ENCODE measurements at places on chromosomes 2 and 18.

GRCh38 chr18:59492756-59493421 is 133.8 kb upstream of the LMAN1 start:
- H3K4me1 ChIP-seq: no peaks in the 10 kb centered on the region
- no peak overlapping the region for H3K4me3 ChIP-seq
- DNase-seq: no peak
- no peaks in the 10 kb centered on the region for H3K36me3 ChIP-seq
- H3K27ac ChIP-seq: no peak overlapping the region

DNA sequence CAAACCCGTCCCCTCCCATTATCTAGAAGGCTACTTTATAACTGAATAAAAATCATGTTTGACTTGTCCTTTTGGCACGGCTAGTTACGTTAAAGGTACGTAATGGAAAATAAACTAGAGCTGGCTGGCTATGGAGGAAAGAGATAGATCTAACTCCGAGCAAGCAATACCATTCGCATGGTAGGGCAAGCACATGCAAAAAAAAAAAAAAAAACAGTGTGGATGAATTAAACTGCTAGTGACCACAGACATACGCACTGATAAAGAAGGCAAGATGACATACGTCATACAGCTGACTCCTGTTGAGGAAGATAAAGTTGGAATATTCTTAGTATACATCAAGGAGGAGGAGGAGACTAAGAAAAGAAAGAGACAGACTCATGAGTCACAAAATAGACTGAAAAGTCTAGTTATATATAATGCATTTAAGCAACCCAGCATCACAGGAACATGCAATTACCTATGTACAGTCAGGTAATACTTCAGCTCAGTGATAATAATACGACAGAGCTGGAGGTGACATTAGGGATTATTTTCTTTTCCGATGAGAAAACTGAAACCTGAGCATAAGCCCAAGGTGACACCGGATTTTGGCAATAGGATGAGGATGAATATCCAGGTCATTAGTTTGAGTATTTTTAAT is 37.9 kb upstream of the NARS1 start:
- no peak overlapping the region for H3K27ac ChIP-seq
- H3K4me3 ChIP-seq: no peak overlapping the region
- peaks cover 1% of the 10 kb centered on the region for H3K4me1 ChIP-seq
- DNase-seq: no peak
- H3K27me3 ChIP-seq: no peaks in the 10 kb centered on the region
- H3K36me3 ChIP-seq: no peaks in the 10 kb centered on the region

DNA sequence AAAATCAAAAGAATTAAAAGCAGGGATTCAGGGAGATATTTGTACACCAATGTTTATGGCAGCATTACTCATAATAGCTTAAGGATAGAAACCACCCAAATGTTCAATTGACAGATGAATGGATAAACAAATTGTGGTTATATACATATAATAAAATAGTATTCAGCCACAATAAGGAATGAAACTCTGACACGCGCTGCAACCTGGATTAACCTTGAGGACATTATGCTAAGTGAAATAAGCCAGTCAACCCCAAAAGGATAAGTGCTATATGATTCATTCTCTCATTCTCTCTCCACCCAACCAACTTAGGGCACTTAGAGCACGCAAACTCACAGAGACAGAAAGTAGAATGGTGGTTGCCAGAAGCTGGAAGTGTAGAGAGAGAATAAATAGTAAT is 216.8 kb upstream of the SLC14A2 start:
- H3K27me3 ChIP-seq: no peaks in the 10 kb centered on the region
- no peak overlapping the region for H3K27ac ChIP-seq
- no peaks in the 10 kb centered on the region for H3K4me1 ChIP-seq
- no peaks in the 10 kb centered on the region for H3K36me3 ChIP-seq
- no peak overlapping the region for H3K4me3 ChIP-seq

DNA sequence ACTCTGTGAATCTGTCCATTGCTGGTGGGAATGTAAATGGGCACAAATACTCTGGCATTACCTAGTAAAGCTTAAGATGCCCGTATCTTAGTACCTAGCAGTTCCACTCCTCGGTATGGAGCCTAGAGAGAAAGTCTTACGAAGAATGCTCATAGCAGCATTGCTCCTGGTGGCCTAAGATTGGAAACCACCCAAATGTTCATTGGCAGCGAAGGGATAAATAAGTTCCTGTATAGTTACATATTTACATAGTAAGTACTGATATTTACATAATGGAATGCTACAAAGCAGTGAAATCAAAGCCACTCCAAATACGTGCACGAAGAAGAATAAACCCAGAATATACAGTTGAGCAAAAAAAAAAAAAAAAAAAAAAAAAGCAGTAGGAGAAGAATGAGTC is 46.7 kb upstream of the PDIA6 start:
- peaks cover 21% of the 10 kb centered on the region for H3K27me3 ChIP-seq
- H3K4me3 ChIP-seq: no peak overlapping the region
- H3K4me1 ChIP-seq: peaks cover 8% of the 10 kb centered on the region
- H3K36me3 ChIP-seq: no peaks in the 10 kb centered on the region

GRCh38 chr2:67234440-67234839 is 162.7 kb upstream of the ETAA1 start:
- H3K27ac ChIP-seq: no peak overlapping the region
- no peak overlapping the region for H3K4me3 ChIP-seq
- no peak for DNase-seq
- H3K36me3 ChIP-seq: no peaks in the 10 kb centered on the region
- no peaks in the 10 kb centered on the region for H3K27me3 ChIP-seq

GRCh38 chr2:181774685-181775084 is 94.4 kb upstream of the NEUROD1 start:
- no peak overlapping the region for H3K27ac ChIP-seq
- H3K4me1 ChIP-seq: no peaks in the 10 kb centered on the region
- H3K4me3 ChIP-seq: no peak overlapping the region
- no peaks in the 10 kb centered on the region for H3K27me3 ChIP-seq
- H3K36me3 ChIP-seq: no peaks in the 10 kb centered on the region

DNA sequence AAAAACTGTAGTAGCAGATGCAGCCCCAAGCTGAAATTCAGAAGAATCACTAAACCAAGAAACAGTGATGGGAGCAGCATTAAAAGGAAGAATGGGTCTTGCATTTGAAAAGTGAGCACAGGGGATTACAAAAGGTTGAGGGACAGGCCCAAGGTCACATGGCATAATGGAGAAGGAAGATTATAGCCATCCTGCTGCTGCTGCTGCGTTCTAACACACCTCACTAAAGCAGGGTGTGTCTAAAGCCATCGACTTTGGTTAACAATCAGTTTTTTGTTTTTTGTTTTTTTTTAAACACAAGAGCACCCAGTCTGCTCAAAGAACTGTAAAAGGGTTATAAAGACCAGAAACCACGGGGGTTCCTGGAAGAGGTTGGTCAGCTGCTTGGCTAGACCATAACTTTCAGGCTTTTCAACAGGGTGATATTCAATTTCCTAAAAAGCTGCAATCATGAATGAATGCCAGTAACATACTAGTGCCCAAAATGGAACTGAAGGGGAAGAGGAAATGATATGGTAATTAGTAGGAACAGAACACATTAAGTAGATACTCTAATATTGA is 102.6 kb downstream of the MYO5B start:
- H3K4me1 ChIP-seq: no peaks in the 10 kb centered on the region
- peaks cover 2% of the 10 kb centered on the region for H3K27me3 ChIP-seq
- no peak overlapping the region for H3K4me3 ChIP-seq
- H3K36me3 ChIP-seq: no peaks in the 10 kb centered on the region
- no peak overlapping the region for H3K27ac ChIP-seq
- no peak for DNase-seq

DNA sequence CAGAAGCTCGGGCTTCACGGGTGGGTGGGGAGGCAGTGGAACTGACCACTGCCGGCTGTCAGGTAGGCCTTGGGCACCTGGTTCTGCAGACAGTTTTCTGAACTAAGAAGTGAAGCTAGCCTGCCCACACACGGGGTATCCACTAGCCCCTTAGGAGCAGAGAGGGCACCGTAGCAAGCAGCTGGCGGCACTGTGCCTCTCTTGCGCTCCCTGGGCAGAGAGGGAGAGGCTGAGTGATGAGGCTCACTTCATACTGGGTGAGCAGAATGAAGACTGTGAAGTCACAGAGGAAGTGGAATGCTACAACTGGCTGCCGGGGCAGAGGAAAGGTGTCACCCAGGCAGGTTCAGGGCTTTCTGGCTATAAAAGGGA is 753 bp downstream of the ITPRIPL1 start:
- peak overlapping the region; percentile 80 for H3K4me3 ChIP-seq
- peak; percentile 53 for DNase-seq
- peaks cover 3% of the 10 kb centered on the region for H3K27me3 ChIP-seq
- peaks cover 48% of the 10 kb centered on the region for H3K4me1 ChIP-seq

DNA sequence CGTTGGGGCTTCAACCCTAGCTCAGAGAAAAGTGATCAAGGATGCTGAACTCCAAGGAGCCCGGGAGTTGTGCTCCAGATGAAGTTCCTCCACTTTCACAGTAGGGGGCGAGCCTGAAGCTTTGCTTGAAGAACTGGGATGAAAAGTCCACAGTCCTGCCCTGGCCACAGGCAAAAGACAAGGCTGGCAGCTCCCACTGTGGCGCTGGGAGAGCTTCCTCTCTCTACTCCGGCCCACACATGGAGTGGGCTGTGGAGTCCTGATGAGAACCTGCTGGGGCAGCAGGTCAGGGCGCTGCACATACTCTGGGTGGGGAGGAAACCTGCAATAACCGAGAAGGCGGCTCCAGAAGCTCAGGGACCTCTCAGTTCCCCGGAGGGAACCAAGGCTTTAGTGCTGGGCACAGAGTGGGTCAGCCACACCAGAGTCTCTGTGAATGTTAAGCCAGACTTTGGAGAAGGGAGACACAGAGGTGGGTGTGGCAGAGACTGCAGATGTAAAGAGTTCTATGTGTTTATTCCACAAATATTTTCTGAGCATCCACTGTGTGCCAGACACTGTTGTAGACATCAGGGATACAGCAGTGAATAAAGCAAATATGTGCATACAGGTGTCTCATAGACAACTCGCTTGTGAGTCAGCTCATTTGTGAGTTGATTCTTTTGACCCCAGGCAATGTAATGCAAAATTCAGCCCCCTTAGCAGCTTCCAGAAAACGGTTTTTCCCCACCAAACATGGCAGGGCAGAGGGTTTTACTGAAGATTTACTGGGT is 48.0 kb upstream of the MRPL33 start:
- no peak overlapping the region for H3K4me3 ChIP-seq
- H3K27ac ChIP-seq: no peak overlapping the region
- H3K27me3 ChIP-seq: no peaks in the 10 kb centered on the region
- DNase-seq: no peak
- no peaks in the 10 kb centered on the region for H3K36me3 ChIP-seq

DNA sequence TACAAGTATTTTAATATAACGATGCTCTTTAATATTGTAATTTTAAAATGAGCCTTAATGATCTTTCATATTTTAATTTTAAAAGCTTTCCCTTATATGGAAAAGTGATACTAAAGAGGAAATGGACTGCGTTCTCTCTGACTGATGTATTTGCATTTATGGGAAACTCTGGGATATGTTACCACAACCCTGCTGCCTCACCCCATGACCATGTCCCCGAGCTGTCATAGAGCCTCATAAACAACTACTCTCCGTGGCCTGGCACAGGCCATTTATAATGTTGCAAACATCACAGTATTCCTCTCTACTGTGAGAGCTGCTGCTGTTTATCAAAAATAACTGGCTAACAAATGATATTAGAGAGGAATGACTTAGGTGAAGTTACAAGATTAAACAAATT is 75.8 kb upstream of the SEC11C start:
- no peaks in the 10 kb centered on the region for H3K27me3 ChIP-seq
- H3K4me3 ChIP-seq: no peak overlapping the region
- no peaks in the 10 kb centered on the region for H3K4me1 ChIP-seq
- no peaks in the 10 kb centered on the region for H3K36me3 ChIP-seq
- H3K27ac ChIP-seq: no peak overlapping the region

DNA sequence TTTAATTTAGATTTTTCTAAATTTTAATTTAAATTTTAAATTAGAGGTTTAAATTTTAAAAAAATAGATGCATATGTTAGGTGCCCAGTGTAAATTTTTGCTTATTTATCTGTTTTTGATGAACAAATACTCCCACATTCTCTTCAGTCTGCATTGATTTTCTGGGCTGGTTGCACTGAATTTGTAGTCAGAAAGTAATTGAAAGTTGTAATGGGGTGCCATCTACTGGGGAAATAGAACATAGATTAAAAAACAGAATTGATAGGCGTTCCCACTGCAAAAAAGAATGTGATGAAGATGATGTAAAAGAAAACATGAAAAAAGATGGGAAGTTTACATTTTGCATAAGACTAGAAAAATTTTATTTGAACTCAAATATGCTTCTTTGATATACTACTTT is 51.7 kb upstream of the CCDC85A start:
- H3K4me1 ChIP-seq: no peaks in the 10 kb centered on the region
- no peaks in the 10 kb centered on the region for H3K36me3 ChIP-seq
- no peak for DNase-seq

- no peaks in the 10 kb centered on the region for H3K4me1 ChIP-seq
- peaks cover 3% of the 10 kb centered on the region for H3K27me3 ChIP-seq
- H3K36me3 ChIP-seq: no peaks in the 10 kb centered on the region
- no peak for DNase-seq
- H3K27ac ChIP-seq: no peak overlapping the region
Observed at GRCh38 chr2:226431288-226431948, 368.2 kb downstream of the IRS1 start.
